NCI-H1417 treated with DMSO at 0.1 percent for 48 hours (cell line): ENCODE measurements at places on chromosomes 6 and 20.

GRCh38 chr6:63716169-63716568 is 80.6 kb downstream of the PHF3 start:
- DNase-seq, result no peak

DNA sequence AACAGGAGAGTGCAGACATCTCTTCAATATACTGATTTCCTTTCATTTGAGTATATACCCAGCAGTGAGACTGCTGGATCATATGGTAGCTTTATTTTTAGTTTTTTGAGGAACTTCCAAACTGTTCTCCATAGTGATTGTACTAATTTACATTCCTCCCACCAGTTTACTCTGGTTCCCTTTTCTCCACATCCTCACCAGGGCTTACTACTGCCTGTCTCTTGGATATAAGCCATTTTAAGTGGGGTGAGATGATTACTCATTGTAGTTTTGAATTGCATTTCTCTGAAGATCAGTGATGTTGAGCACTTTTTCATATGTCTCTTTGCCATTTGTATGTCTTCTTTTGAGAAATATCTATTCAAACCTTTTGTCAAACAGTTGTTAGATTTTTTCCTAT is 64.9 kb upstream of the HMGCLL1 start:
- DNase-seq, result no peak

DNA sequence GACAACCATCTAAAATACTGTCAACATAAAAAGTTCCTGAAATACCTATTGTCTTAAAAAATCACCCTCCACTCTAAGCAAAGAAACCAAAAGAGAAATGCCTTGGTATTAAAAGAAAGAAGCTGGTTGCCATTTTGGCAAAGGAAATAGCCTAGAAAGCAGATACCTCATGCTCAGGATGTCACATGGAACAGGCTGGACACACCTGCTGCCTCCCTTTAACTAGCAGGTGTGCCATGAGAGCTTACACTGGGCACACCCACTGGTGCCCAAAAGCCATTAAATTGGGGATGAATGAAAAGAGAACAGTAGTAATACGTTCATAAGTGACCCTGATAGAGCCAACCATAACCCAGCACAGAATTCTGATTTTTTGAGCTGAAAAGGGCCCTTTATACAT is 1.5 kb downstream of the SLC23A2 start:
- peak; percentile 42 for DNase-seq

DNA sequence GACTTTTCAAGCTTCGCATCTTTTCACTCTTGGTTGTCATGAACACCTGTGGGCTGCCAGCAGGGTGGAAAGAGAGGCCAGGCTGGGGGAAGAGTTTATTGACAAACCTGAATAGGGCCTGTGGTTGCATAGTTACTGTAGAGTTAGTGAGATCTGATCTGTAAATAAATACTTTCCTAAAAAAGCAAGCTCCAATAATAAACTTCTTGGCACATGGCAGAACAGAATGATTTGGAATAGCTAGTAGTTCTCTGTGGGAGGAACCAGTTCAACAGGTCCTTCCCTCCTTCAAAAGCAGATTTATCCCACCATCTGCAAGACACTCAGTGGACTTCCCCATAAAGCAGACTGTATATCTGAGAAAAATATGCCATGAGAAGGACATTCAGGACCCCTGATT is 445.0 kb downstream of the HACE1 start:
- no peak for DNase-seq

- DNase-seq, result peak; percentile 17
Measured at GRCh38 chr6:41132254-41132653, 21.9 kb downstream of the TREML1 start.

- no peak for DNase-seq
Measured at GRCh38 chr20:37277253-37277593, 12.2 kb upstream of the MANBAL start.

GRCh38 chr6:8627085-8627861 is 191.9 kb upstream of the SLC35B3 start:
- DNase-seq, result no peak

- DNase-seq, result no peak
Measured at GRCh38 chr6:111773501-111774345, 99.5 kb downstream of the FYN start.

DNA sequence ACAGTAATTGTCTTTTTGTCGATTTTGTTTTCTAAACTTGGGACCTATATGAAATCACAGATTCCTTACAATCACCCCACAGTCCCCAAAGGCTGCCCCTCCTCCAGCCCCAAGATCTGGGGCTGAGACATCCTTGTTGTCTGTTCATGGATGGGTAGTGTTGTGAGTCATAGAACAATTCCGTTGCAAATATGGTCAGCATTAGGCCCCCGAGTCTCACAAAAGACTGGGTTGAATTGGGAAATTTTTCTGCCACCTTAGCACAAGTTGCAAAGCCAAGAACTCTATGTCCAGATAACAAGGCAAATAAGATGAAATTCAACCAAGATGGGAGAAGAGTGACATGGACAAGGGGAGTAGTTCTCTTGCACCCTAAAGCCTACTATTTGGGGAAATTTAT is 10.5 kb upstream of the TAB2 start:
- DNase-seq, result no peak

DNA sequence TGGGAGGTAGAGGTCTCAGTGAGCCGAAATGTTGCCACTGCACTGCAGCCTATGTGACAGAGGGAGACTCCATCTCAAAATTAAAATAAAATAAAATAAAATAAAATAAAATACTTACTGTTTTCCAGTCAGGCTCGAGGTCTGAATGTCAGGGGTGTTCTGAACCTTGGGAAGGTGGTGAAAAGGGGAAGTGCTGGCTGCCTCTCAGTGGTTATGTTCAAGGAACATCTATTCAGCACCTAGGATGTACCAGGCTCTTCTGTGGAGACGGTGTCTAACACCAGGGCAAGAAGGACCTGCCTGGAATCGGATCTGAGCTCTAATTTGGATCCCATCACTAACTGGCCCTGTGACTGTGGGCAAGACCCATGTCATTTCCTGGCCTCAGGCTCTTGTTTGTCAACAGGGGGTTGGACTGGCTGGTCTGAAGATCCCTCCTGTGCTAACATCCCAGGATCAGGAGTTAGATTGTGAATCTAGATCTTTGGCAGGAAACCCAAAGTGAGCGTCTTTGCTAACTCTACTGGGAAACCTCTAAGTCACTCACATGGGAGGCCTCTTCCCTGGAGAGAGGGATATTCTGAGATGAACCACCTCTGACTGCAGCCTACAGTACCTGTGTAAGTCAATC is 63.4 kb upstream of the SIRPG start:
- DNase-seq, result no peak

DNA sequence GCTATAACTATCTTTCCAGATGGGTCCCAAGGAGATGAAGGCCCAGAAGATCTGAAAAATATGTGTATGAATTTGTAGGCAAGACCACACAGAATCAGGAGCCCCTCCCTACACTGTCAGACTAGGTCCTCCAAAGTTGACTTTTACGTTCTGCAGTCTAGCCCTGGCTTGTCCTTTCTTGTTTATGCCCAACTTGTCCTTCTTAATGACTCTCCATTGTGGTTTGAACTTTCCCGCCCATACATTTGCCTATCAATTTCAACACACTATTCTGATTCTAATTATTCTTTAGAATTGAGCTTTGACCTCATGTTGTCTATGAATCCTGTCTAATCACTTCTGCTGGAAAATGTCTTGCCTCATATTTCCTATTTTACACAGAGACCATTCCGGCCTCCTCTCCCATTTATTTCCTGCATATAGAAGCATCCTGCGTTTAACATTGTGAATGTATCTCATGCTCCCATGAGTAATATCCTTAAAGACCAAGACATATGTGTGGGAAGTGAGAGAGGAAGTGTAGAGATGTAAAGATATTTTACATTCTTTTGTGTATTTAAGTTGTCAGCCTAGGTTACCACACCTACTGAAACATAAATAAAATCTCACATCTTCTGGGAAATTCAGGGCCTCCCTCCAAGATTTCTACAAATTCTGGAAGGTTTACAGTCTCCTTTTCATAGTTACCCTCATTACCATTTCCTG is 348.3 kb downstream of the BCKDHB start:
- no peak for DNase-seq

- no peak for DNase-seq
Measured at GRCh38 chr6:37761554-37762271, 57.8 kb upstream of the ZFAND3 start.

GRCh38 chr6:154410619-154411072 is 54.0 kb upstream of the IPCEF1 start:
- DNase-seq, result no peak

- no peak for DNase-seq
Measured at GRCh38 chr6:149843051-149843633, 21.0 kb downstream of the LRP11 start.

GRCh38 chr6:26454631-26455030 is 3.1 kb upstream of the BTN2A1 start:
- no peak for DNase-seq

- no peak for DNase-seq
Measured at GRCh38 chr6:128465368-128466343, 54.7 kb downstream of the PTPRK start.

DNA sequence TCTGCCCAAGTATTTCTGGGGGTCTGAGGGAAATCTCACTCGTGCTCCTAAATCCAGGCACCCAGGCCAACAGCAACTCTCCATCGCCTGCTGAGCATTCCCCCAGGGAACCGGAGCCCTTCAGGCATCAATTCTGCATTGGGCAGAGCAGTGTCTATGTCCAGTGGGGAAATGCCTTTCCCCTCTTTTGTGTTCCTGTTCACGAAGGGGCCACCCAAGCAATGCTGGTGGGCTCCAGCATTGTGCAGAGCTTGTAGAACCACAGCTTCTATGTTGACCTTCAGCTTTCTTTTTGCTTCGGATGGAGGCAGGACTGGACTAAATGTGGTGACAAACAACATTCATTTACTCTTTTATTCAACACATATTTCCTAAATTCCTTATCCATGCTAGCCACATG is 27.2 kb upstream of the DDR1 start:
- no peak for DNase-seq

DNA sequence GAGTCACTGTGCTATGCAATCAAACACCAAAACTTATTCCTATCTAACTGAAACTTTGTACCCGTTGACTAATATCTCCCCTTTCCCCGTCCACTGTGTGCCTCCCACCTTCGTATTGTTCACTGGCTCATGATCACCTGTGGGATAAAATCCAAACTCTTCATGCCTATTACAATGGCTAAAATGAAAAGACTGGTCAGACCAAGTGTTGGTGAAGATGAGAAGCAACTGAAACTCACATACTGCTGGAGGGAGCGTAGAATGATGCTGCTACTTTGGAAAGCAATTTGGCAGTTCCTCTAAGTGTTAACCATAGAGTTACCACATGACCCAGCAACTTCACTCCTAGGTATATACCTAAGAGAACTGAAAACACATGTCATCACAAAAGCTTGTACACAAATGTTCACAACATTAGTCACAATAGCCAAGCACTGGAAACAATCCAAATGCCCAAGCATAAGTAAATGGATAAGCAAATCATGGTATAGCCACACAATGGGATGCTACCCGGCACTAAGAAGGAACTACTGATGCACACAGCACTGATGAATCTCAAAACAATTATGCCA is 13.1 kb downstream of the RPS10 start:
- DNase-seq, result no peak

GRCh38 chr6:158765499-158766068 is 53.6 kb downstream of the EZR start:
- no peak for DNase-seq

- DNase-seq, result no peak
Measured at GRCh38 chr20:38121741-38122140, 43.3 kb downstream of the TGM2 start.

DNA sequence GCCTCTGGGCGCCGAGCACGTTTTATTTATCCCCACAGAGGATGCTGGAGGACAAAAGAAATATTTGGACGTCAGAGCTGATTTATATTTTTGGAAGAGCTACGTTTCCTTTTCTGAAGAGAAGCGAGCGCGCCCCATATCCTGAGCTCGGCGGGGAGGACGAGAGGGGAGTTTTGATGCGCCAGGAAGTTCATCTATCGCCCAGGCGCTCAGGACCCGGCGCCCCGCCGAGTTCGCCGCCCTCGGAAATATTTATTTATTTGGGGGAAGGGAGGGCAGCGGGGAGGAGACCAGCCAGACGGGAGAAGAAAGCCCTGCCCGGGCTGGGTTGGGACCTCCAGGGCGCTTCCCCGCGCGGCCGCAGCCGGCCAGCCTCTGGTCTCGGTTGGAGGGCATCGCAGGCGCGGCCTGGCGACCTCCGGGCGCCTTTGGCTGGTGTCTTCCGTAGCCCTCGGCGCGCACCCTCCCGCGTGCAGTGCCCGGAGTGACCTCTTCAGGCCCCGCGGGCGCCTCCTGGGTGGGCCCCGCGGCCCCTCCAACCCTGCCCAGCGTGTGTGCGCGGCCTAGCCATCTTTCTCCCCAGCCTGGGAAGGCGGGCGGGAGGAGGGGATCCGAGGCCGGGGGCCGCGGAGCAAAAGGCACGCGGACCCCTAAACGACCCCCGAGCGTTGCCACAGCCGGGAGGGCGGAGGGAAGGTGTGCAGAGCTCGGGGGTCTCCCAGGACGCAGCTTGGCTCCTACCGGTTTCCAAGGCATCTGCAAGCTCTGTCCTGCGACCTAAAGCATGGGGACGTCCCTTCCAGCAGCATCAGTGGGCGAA is 5.4 kb upstream of the FOXF2 start:
- DNase-seq, result no peak

- no peak for DNase-seq
Measured at GRCh38 chr20:51319522-51319921, 223.0 kb downstream of the NFATC2 start.

GRCh38 chr20:57996465-57996864 is 232.0 kb downstream of the ANKRD60 start:
- no peak for DNase-seq

GRCh38 chr6:84618836-84619235 is 145.6 kb downstream of the TBX18 start:
- DNase-seq, result no peak

DNA sequence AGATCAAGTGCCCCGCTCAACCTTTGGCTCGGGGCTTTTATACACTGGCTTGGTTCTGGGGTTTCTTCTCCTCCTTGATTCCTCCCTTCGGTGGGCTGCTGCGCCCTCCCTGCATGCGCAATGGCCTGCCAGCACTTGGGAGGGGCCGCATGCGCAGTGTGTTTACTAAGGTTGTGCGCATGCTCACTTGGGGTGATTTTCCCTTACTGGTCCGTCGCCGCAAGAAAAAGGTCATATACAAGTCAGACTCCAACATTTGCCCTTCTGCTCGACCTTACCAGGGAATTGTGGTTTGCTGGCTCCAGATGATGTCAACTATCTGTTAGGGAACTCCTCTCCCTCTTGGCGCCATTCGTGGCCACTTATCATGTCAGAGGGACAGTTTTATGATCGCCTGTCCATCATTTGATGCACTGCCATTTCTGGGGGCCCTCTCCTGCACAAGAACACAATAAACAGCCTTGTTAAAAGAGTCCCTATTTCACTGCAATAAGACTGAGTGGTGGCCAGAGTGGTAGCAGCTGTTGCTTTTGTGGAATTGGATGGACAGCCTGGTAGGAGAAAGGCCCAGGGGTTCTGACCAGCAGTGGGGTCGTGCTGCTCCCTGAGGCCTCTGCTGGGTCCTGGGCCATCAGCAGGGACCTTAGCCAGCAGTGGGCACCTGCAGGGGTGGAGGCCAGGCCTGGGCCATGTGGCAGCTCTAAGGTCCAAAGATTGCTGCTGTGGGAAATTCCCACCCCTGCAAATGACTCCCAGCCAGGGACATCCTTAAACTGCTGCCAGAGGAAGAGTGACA is 2.8 kb upstream of the LBP start:
- DNase-seq, result no peak
